ENCODE measurements at places on chromosomes 7 and 10. TPM values are rescaled to one million over a fixed set of nuclear protein-coding genes. Genes with fewer than 3 reads are reported as not detected.

Gene DOCK1
- polyA plus RNA-seq, result 11.6 TPM

Gene HOGA1
- polyA plus RNA-seq, result 0.57 TPM

Gene CALML3
- polyA plus RNA-seq, result not detected

Gene AKR1E2
- polyA plus RNA-seq, result 2.6 TPM

Gene TRIM50
- 0.25 TPM for polyA plus RNA-seq

Gene THSD7A
- polyA plus RNA-seq, result 0.44 TPM

Gene FGL2
- not detected for polyA plus RNA-seq

Gene ADAP1
- polyA plus RNA-seq, result 8.1 TPM

Gene PNLIPRP1
- polyA plus RNA-seq, result not detected

Gene EPHA1
- 113 TPM for polyA plus RNA-seq

Gene ABCB4
- polyA plus RNA-seq, result 0.54 TPM

Gene GSDME
- polyA plus RNA-seq, result 5.4 TPM

Gene WDR86
- 22.1 TPM for polyA plus RNA-seq

Gene ASB15
- polyA plus RNA-seq, result not detected

Gene TMEM229A
- 0.31 TPM for polyA plus RNA-seq

Gene PRKAG2
- 5.4 TPM for polyA plus RNA-seq

Gene ZNF394
- 6.6 TPM for polyA plus RNA-seq

Gene OPN4
- polyA plus RNA-seq, result not detected

Gene SPDYE6
- not detected for polyA plus RNA-seq

Gene MMP21
- 0.05 TPM for polyA plus RNA-seq

Gene TCAF2
- 0.06 TPM for polyA plus RNA-seq

Gene CACNB2
- polyA plus RNA-seq, result 1.9 TPM

Gene HIPK2
- 10.0 TPM for polyA plus RNA-seq

Gene PDE6C
- not detected for polyA plus RNA-seq

Gene MGMT
- 14.3 TPM for polyA plus RNA-seq

Gene PLEKHS1
- not detected for polyA plus RNA-seq

Gene ASZ1
- not detected for polyA plus RNA-seq

Gene PTN
- polyA plus RNA-seq, result 13.3 TPM

Gene TMEM178B
- polyA plus RNA-seq, result 4.4 TPM

Gene DLX5
- polyA plus RNA-seq, result not detected

Gene AZGP1
- polyA plus RNA-seq, result 0.57 TPM

Gene PNLIPRP3
- not detected for polyA plus RNA-seq

Gene UCMA
- 1.2 TPM for polyA plus RNA-seq

Gene DENND2A
- polyA plus RNA-seq, result 5.0 TPM

Gene MMRN2
- polyA plus RNA-seq, result 1.1 TPM

Gene LZTS2
- 99.5 TPM for polyA plus RNA-seq

Gene PIP
- not detected for polyA plus RNA-seq

Gene CAV2
- 1.8 TPM for polyA plus RNA-seq

Gene NEBL
- polyA plus RNA-seq, result 4.7 TPM
